ENCODE measurements at places on chromosomes 5 and 9. TPM values are rescaled to one million over a fixed set of nuclear protein-coding genes. Genes with fewer than 3 reads are reported as not detected.

DNA sequence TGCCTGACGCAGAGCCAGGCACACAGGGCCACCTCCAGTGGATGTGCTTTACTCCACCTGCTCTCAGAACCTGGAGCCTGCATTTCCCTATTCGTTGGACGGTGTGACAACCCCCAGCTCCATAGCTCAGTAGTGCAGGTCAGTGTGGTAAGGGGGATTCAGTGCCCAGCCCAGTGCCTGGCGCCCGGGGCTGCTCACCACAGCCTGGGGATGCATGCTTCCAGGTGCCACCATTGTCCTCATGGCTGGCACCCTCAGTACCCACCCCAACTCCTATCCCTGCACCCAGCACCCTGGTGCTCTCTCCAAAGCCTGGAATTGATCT is 32.8 kb upstream of the ADAMTS2 start:
- no peak for DNase-seq

- no peak for DNase-seq
Observed at GRCh38 chr5:78235289-78235688, 59.2 kb downstream of the AP3B1 start.

DNA sequence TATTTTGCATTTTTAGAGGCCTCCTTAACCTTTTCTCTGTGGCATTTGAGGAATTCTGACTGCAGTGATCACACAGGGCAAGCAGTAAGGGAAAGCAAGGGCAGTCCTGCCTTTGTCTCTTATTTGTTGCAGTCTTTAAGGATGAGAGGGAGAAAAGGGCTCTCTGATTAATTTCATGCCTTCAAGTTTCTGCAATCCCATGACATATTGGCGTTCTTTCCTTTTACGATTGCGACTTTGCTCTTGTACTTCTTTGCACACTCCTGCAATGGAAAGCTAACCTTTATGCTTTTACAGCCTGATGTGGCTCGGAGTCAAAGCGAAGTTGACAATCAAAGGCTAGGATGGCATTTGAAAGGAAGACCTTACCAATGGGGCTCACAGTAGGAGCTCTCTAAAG is 698.4 kb downstream of the DNAH5 start:
- no peak for DNase-seq

DNA sequence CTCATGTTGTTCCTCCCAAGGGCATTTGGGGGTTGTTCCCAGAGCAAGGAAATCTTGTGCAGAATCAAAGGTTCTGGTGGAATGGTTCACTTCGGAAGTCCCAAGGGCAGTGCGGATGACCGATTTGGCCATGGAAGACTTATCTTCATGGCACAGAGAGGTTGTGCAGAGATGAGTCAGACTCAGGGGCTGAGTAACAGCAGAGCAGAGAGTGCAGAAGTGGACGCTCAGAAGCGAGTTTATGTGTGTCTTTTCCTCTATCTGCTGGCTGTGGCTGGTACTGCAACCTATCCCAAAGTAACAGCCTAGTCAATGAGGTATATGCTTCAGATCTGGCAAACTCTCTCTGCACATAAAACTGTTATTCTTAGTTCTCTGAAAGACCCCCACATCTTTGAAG is 118.1 kb downstream of the DPYSL3 start:
- peak; percentile 81 for DNase-seq

- no peak for DNase-seq
Observed at GRCh38 chr9:112894699-112895098, 4.0 kb upstream of the SLC46A2 start.

DNA sequence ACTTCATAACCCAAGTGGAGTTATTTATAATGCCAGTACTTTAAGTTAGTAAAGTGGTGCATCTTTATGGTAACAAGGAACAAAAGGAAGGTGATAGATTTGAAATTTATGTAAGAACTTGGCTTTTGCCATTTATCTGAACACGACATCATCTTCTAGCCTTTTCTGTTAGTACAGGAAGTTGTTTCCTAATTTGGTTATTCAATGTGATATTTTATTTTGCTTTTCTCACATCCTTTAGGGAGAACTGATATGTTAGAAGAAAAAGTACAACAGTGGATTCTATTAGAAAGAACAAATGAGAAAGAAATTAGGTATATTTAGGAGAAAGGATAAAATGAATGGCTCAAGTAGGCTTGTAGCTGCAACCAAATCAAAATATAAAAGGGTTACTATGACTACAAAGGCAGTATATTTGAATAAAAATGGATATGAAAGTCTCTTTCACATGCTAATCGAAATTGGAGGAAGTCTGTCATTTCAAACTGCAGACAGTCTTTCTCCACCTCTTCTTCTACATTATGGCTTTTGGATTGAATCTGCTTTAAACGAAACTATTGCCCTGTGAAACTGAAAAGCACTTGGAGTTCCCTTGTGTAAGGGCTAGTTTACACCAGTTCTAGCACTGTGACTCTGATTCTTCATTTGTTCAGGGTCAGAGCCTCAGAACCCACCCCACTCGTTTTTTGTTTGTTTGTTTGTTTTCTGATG is 18.5 kb upstream of the SLC24A2 start:
- no peak for DNase-seq

GRCh38 chr9:111195766-111196165 is 134.3 kb downstream of the OR2K2 start:
- no peak for DNase-seq

HTR1A gene
- total RNA-seq: not detected

DNA sequence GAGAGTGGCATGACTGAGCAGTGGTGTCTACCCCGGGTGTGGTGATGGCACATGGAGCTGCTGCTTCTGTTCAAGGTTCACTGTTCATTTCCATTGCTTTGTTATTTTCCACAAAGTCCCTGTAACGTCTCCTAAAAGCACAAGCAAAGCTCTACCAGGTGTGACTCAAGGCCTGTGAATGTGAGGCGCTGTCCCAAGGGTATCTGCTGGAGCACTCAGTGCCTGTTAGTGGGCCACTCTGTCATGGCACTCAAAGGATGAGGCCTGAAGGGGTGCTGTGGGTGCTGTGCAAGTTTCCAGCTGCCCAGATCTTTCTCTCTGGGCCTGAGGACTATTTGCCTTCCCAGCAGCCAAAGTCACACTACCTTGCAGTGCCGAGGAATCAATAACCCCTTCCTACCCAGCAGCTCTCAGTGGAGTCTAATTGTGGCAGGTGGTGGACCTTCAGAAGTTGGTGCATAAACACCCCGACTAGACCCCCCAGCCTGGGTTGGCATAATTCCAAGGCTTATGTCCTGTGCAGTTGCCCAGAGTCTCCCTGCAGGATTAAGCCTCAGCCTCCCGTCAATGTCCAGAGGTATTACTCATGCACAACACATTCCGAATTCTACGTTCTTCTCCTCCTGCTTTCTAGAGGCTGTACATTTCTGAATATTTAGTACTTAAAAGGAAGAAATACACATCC is 17.4 kb upstream of the PTCH1 start:
- DNase-seq: no peak

- DNase-seq: no peak
Observed at GRCh38 chr5:14156290-14156649, 13.1 kb downstream of the TRIO start.

GRCh38 chr5:28737682-28738081 is 1699.3 kb upstream of the CDH9 start:
- DNase-seq: no peak

- DNase-seq: no peak
Observed at GRCh38 chr9:8070779-8071444, 271.3 kb upstream of the DMAC1 start.

ADCY2 gene
- not detected for total RNA-seq

DNA sequence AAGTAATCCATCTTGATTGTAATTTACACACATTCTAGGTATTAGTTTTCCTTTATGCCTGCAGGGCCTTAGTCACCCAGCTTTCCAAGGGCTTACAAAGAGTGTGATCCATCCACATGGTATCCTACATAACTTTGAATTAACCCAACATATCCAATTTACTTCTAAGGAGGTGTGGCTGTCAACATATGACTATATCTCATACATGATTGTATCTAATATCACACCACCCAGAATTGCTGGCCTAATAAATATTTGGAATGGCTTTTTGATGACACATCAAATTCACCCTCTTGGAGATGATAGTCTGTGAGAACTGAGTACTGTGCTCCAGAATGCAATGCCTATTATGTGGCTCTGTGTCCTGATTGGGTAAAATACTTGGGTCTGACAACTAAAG is 363.3 kb upstream of the GRIN3A start:
- no peak for DNase-seq

DNA sequence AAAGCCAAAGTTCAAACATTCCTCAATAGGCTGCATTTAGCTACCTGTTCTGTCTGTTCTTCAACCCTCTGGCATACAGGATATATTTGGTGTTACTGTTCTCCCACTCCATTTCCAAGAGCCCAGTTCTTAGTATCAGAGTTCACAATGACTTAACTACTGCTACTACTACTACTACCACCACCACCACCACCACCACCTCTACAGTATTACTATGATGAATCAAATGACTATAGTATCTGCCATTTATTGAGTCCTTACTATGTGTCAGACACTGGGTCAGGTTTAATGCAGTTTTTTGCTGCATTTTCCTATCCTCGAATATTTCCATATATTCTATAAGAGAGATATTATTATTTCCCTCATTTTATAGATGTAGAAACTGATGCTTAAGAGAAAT is 937 bp upstream of the CD180 start:
- DNase-seq: no peak

TUSC1 gene
- total RNA-seq: 3.5 TPM

- peak; percentile 78 for DNase-seq
Observed at GRCh38 chr9:33165263-33166151, 1.6 kb downstream of the B4GALT1 start.

DNA sequence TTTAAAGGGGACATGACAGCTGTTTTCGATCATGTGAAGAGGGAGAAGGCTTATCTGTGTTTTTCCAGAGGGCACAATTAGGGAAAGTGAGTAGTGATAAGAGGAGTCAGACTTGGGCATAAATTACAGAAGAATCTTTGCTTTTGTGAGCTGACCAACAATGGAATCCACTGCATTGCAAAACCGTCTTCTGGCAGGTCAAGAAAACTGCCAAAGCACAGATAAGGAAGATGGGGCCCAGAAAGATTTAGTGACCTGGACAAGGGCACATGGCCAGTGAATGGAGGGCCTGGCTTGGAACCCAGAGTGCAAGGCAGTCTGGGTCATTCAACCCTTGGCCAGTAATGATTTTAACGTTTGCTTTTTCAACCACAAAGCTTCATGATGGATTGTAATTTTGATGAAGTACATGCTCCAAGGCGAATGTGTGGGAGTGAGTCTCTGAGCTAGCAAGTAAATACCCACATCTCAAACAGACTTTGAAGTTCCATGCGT is 153.2 kb upstream of the MAST4 start:
- DNase-seq: no peak

DNA sequence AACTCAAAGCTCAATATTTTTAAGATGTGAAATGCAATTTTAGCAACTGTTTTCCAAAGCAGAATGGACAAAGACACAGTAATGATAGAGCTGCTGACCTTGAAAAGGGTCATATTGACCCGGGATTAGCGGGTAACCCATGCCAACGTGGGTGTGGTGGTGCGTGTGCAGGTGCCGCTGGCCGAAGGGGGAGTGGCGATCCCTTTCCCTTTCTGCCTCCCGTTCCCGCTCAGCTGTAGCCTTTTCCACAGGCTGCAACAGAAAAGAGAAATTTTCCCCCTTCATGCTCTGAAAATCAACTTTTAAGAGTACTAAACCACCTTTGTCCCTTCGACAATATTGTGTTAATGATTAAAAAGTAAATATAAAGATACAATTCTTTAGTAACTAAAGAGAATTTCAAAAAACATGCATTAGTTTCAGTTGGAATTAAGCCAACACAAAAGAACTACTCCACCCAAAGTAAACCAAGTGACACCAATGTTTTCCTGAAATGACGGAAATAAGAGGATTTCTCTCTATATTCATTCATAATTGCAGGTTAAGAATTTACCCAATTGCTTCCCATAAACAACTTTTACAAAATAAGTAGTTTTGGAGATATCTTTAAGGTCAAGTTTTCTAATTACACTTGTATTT is 105.2 kb downstream of the ZNF608 start:
- DNase-seq: no peak

DNA sequence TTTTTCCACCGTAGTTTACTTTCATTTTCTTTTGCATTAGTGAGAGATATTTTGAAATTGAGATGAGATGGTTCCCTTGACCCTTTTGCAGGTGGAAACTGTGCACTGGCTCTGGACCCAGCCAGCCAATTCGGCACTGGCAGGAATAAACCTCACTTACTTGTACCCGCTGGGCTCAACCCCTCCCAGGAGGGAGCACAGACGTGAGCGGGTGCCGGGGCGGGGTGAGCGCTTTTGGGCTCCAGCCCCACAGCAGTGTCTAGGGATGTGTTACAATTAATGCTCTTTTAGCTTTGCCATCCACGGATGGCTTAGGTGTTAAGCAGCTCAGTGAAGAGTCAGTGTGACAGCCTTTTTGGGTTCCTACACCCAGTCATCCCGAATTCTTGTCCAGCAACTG is 766.1 kb upstream of the CHD1 start:
- no peak for DNase-seq

BARX1 gene
- total RNA-seq: not detected

DNA sequence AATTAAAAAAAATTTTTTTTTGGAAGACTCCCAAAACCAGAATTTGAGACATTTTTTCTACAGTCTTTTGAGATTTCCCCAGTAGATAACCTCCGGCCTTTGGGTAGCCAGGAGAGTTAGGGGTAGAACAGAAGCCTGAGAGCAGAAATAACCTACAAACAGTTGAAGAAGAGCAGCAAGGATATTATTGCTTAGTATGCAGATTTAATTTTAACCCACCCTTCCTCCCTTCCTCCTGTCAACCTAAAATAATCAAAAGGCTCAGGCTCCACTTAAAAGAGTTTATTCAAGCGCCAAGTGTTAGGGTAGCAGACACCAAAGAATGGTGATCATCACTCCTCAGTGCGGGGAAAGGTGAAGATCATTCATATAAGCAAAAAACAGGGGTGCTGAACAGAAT is 17.4 kb upstream of the FAM120A start:
- DNase-seq: no peak

SHC3 gene
- 1.6 TPM for total RNA-seq

DNA sequence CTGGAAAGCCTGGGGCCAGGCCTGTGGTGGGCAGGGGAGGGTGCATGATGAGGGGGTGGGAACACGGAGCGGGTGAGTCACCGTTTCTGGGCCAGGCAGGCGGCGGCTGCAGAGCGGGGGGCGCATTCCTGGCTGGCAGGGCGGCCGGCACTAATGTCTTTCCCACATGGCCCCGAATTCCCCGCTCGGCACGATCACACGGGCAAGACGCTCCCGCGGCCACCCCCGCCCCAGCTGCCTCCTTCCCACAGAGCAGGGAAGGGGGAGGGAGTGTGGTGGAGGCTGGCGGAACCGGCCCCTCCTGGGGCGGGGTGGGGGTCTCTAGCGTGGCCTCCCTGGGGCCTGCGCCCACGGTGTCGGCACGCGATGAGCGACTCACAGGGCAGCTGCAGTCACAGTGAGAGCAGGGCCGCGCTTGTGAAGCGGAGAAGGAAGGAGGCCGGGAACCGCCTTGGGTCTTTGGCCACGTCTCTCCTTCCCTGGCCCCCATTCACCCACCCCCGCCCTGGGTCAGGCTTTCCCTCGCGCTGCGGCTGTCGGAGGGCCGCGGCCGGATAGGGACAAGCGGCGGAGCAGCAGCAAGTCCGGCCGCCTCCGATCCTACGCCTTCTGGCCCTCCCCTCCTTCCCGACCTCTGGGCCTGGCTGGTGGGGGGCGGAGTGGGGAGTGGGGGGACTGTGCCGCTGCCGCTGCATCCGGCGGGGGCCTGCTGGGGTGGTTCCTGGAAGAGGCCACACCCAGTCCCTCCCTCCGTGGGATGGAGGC is 48.9 kb downstream of the CXXC5 start:
- peak; percentile 71 for DNase-seq

- no peak for DNase-seq
Observed at GRCh38 chr5:136186796-136187195, 6.2 kb downstream of the SMIM32 start.

Data from HFFc6 (cell line).